ENCODE measurements at places on chromosomes 3 and 15. TPM values are rescaled to one million over a fixed set of nuclear protein-coding genes. Genes with fewer than 3 reads are reported as not detected.

GRCh38 chr15:36756707-36757106 is 177.3 kb downstream of the CDIN1 start:
- no peak for DNase-seq

GRCh38 chr3:25493786-25494185 is 65.7 kb downstream of the RARB start:
- DNase-seq = no peak

DNA sequence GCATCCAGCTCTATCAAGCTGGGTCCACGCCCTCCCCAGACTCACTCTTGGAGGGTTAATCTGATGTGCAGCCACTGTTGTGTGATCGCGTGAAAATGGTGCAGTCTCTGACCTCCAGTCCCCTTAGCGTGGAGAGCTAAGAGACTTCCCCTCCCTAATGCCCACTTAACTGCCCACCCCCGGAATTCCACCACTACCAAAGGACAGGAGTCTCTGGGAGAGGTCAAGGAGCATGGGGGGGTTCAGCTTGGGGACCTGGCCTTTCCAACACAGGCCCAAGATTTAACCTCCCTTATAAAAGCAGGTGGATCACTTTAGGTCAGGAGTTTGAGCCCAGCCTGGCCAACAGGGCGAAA is 48.8 kb downstream of the CCDC12 start:
- DNase-seq = no peak

- DNase-seq = peak; percentile 17
These were observed 346.8 kb downstream of the SOX2 start for GRCh38 chr3:182058488-182058887.

DNA sequence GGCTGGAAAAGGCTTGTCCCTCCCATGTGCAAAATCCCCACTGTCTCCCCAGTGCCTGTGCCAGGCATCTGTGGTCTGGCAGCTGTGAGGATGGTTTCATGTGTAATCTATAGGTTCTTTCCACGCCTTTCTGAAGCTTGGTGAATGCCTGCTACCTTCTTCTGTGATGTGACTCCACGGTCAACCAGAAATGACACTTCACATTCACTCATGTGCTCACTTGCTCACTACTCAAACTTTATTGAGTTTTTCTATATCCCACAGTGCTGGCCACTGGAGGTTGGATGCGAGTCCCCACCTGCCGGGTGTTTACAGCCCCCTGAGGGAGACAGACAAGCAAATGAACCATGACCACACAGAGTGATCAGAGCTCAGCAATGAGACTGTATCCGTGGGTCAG is 27.9 kb upstream of the TLE3 start:
- DNase-seq = no peak

DNA sequence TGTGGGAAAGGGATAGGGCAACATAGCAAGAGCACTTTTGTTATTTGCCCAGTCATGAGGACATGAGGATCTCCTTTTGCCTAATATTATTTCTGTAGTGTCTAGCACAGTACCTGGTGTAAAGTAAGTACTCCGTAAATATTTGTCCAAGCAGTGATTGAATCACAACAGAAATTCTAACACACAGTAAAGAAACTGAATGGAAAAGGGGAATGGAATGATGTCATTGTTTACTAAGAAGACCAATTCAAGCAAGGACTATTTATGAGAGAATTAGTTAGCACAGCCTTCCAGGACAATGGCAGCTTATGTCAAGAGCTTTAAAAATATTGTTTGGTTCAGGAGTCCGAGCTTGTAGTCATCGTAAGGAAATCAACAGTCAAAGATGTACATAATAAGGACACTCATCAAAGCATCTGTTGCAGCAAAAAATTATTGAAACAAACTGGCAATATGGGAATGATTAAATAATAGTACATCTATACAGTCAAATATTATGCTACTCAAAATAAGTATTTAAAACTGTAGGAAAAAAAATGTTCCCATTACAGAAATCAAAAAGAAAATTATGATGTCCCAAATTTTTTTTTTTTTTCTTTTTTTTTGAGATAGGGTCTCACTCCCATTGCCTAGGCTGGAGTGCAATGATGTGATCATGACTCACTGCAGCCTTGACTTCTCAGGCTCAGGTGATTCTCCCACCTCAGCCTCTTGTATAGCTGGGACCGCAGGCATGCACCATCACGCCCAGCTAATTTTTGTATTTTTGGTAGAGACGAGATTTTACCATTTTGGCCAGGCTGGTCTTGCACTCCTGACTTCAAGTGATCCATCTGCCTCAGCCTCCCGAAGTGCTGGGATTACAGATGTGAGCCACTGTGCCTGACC is 17.9 kb downstream of the CAPN7 start:
- DNase-seq = no peak

DNA sequence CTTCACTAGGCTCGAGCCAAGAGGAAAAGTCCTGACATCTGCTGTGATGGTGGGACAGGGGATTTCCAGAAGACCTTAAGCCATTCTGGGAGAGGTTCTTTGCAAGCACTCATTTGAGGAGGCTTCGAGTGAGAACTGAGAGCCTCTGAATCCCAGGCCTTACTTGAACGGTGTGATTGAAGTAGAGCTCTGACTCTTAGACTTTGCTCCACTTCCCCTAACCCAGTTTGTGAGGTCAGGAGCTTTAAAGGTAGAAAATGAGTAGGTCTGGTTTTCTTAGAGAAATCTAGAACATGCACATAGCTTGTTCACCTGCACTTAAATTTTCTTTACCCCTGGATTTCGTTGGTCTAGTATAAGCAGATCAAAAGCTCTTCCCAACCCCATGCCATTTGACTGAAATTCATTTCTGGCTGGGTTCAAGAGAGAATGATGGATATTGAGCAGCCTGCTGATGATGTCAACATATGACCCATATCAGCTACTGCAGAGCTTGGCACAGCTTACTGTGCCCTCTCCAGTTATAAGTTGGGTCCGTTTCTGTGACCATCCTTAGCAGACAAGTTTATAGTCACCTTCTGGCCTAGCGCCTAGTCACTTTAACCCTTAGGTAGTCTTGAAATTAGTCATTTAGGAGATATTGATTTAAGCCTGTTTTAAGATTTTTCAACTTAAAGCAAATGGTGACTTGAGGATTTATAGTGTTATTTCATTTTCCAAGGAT is 229.2 kb upstream of the CHRM5 start:
- DNase-seq = no peak

- DNase-seq = no peak
These were observed 27.4 kb upstream of the FURIN start for GRCh38 chr15:90840954-90841353.

- DNase-seq = no peak
These were observed 927.8 kb upstream of the EPHA6 start for GRCh38 chr3:95886616-95887015.

DNA sequence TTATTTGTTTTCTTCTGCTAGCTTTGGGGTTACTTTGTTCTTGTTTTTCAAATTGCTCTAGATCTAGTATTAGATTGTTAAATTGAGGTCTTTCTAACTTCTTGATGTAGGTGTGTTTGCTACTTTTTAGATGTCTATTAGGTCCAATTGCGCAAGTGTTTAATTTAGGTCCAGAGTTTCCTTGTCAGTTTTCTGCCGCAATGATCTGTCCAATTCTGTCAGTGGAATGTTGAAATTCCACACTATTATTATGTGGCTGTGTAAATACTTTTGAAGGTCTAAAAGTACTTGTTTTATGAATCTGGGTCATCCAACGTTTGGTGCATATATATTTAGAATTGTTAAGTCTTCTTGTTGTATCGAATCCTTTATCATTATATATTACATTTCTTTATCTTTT is 324.4 kb upstream of the SGO1 start:
- DNase-seq = no peak

DNA sequence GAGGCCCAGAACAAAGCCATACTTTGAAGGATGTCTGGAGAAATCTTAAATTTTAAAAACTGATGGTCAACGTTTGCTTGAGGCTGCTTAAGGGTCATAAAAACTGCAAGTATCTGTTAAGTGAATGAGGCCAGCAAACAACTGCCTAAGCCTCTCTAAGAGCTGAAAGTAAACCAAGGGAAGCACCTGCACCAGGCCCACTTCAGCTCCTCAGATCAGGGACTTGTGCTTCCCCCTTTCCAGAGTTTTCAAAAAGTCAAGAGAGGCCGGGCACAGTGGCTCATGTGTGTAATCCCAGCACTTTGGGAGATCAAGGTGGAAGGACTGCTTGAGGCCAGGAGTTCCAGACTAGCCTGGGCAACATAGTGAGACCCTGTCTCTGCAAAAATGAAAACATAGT is 9.1 kb downstream of the FBXL22 start:
- DNase-seq = no peak

- no peak for DNase-seq
These were observed 523.2 kb upstream of the ZNF717 start for GRCh38 chr3:76308541-76308940.

DNA sequence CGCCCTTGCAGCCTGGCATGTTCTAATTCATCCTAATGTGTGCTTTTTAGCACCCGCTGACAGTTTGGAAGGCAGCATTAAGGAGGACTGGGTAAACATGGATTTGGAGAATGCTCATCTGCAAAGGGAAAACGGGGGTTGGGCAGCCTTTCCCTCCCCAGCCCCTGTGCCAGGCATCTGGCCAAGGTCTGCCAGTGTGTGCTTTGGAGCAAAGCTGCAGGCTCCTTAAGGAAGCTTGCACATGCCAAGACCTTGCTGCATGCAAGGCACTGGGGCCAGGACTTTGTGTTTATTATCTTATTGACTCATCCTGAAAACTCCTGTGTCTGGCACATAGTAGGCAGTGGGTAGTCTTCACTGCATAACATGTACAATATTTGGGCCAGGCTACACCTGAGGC is 20.1 kb downstream of the FAM3D start:
- DNase-seq = no peak

DNA sequence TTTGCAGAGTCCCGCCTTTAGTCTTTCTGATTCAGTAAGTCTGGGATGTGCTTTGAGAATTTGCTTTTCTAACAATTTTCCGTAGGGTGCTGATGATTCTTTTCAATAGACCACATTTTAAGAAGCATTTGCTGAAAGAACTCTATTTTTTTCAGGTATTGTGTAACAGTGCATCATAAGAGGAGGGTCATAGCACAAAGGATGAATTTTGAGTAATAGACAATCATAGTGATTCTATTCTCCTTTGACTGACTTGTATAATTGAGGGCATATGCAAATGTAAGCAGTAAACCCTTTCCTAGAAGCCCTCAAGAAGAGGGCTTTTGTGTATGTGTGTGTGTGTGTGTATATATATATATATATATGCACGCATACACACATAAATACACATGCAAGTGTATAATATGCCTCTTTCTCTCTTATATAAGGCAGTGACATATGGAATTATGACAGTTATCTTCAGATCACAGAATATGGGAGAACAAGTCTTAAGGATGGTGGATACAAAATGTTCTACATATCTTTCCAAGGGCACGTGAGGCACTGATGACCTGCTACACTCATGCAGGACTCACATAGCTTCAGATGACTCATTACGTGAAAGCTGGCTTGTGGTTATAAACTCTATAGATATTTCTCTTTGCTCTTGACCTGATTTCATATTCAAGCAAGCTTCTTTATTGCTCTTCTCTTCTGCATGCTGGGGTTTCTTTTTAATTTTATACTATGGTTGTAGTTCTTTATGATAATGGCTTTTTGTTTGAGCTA is 6.5 kb upstream of the PLSCR1 start:
- DNase-seq = peak; percentile 77

- no peak for DNase-seq
These were observed 253.9 kb downstream of the RORA start for GRCh38 chr15:60975218-60975617.

DNA sequence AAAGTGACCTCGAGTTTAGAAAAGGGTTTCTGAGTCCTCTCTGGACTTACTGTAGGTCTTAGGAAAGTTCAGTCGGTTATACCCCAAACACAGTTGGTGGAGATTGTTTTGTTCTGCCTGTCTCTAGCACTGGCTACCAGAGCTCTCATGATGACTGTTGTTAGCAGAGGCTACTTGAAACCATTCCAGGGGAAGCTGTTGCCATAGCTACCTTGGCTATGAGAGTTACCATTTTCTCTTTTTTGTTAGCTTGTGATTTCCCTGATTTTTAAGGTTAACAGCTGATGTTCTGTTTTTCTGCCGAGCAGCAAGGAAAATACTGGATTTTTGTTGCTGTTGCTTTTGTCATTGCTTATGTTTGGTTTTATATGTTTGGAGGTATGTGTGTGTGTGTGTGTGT is 26.7 kb downstream of the ABHD2 start:
- no peak for DNase-seq

- DNase-seq = peak; percentile 30
These were observed 24.3 kb downstream of the MTHFS start for GRCh38 chr15:79872358-79873017.

DNA sequence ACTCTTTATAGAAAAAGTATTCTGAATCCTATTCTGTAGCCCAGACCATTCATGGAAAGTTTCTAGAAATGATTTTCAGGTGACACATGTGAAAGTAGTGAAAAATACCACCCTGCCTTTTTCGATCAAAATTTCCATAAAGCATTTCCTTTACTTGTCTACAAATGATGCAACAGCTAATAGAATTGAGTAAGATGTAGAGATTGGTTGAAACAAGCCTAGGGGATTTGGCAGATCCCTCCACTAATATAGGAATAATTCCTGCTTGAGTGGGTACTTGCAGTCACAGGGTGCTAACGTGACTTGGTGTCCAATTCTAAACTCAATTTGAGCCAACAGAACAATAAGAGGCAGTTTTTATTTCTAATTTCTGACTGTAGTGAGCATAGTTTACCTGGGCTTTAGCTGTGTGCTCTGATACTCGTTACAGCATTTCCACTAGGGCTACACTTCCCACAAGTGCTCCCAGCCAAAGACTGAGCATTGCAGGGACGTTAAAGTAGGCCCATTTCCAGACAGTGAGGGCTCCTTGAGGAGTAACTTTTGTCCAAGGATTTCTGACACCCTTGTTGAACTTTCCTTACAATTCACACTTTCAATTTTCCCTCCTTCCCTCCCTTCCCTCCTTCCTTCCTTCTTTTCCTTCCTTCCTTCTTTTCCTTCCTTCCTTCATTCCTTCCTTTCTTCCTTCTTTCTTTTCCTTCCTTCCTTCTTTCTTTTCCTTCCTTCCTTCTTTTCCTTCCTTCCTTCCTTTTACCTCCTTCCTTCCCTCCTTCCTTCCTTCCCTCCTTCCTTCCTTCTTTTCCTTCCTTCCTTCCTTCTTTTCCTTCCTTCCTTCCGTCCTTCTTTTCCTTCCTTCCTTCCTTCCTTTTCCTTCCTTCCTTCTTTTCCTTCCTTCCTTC is 53.9 kb upstream of the TP63 start:
- DNase-seq = no peak

- no peak for DNase-seq
These were observed 294.6 kb upstream of the DPPA4 start for GRCh38 chr3:109631897-109632296.

DNA sequence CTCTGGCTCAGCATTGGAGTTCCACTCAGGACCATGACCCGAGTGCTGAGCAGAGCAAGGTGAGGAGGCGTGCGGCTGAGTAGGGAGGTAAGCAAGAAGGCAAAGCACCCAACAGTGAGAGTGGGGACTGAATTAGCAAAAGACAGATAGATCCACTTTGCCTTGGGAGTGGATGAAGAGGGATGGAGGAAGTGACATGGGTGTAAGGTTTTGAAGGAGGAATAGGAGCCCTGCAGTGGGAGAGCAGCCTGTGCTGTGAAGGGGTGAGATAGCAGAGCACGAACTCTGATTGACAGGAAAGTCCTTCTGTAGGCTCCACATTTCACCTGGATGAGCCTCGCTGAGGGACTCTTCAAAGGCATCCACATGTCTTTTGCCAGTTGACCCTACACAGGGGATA is 522.6 kb downstream of the NTRK3 start:
- DNase-seq = no peak

Gene COLQ
- 0.29 TPM for total RNA-seq

Gene SNRPN
- total RNA-seq = 438 TPM

Gene FGD5
- 7.0 TPM for total RNA-seq

Gene ADIPOQ
- total RNA-seq = not detected

Gene LDHAL6B
- not detected for total RNA-seq

Gene RFX7
- total RNA-seq = 2.6 TPM

Gene TARS3
- 12.7 TPM for total RNA-seq

Gene TIMP4
- total RNA-seq = 2.2 TPM
